Stimulated activated CD8-positive, alpha-beta memory T cell treated with anti-CD3 and anti-CD28 coated beads, Interleukin-7, amount 100 ng/mL, for 4 hours (primary cell): ENCODE measurements at places on chromosomes 4 and X.

GRCh38 chr4:154088741-154089140 is 299.9 kb upstream of the SFRP2 start:
- no peak for DNase-seq

- DNase-seq: no peak
Measured at GRCh38 chr4:99807666-99808065, 9.0 kb upstream of the DAPP1 start.

DNA sequence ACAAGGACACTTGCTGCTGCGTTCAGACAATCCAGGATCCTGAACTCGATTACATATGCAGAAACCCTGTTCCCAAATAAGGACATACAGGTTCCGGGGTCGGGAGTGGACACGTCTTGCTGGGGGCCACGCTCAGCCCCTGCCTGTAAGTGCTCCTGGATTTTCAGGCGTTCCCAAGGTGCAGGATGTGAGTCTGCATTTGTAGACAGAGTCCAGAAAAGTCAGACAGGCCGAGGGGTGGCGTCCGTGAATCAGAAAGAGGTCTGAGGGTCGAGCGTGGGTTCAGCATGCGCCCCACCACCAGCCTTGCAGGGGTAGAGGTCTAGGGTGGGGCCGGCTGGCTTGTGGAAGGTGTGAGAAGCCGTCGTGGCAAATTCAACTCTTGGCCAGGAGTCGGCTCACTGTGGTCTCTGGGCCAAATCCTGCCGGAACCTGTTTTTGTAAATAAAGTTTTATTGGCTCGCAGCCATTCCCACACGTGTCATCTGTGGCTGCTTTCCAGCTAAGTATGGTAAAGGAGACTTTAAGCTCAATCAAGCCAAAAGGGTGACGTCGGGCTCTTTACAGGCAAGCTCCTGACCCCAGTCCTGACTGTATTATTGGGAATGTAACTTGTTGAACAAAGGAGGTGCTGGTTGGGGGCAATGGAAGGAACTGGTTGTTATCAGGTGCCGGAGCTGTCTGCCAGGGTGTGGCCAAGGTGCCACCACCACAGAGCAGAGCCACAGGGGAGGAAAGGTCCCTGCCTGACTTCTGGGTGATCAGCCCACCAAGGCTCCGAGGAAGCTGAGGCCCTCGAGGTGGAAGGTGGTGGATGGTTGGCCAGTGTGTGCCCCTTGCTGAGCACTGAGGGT is 7.4 kb downstream of the DOK7 start:
- no peak for DNase-seq

- no peak for DNase-seq
Measured at GRCh38 chrX:107744868-107745267, 30.7 kb downstream of the TSC22D3 start.

- DNase-seq: no peak
Measured at GRCh38 chrX:150715184-150715583, 22.0 kb downstream of the MTMR1 start.

- DNase-seq: no peak
Measured at GRCh38 chr4:14877246-14878225, 124.7 kb upstream of the CPEB2 start.

DNA sequence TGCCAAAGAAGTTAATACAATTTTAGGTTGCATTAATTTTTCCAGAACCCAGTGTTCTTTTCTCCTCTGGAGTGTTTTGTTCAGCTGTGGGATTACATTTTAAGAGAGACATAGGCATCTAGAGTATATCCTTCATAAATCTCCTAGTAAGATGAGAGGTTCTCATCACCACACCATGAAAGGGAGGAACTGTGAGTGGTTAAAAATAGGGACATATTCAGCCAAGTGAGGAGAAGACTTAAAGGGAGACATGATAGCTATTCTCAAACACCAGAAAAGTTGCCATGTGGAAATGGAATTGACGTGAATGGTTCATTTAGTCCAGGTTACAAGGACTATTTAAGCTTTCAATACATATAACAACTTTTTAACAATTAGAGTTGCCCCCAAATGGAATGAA is 6.5 kb upstream of the MRPL1 start:
- DNase-seq: no peak

GRCh38 chr4:121950680-121951520 is 960 bp downstream of the TRPC3 start:
- DNase-seq: no peak

GRCh38 chr4:71322425-71322824 is 16.4 kb upstream of the SLC4A4 start:
- no peak for DNase-seq

DNA sequence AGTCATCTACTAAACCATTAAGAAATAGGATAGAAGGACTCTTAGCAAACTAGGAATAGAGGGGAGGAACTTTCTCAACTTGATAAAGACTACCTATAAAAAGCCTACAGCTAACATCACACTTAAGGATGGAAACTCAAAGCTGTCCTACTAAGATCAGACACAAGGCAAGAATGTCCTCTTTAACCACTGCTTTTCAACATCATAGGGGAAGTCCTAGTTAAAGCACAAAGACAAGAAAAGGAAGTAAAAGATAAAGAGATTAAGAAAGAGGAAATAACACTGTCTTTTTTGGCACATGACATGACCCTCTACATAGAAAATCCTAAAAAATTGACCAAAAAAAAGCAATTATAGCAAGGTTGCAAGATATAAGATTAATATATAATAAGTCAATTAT is 136.6 kb downstream of the FBXW7 start:
- DNase-seq: no peak

DNA sequence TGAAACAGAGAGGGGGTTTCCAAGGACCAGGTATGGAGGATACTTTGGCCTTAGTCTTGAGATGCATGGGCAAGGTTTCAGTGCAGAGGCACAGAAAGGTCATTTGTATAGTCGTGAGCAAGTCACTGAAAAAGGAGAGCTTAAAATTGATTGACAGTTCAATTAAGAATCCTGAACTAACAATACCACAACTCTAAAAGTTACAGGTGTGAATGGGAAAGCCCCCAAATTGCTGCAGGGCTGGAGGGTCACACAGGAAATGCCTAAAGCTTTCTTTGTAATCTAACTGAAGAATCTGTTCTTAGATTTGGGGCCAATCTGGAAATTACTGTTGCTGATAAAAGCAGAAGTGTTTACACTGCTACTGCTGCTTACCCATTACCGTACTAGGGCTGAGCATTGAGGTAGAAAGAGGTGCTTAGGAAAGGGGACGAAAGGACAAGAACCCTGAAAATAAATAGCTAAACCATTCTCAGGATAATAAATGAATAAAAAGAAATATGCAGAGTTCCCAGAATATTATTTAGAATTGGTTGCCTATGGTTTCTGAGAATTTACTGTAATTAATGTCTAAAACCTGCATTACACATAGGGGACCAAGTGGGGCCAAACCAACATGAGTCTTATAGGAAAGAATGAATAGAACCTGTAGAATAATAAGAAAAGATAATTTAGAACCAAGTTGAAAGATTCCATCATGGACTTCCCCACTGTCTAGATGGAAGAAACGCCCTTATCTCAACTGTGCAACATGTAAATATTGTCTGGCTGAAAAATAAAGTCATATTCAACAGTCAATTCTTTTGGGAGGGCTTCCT is 91.9 kb upstream of the PPP1R2C start:
- peak; percentile 0 for DNase-seq

DNA sequence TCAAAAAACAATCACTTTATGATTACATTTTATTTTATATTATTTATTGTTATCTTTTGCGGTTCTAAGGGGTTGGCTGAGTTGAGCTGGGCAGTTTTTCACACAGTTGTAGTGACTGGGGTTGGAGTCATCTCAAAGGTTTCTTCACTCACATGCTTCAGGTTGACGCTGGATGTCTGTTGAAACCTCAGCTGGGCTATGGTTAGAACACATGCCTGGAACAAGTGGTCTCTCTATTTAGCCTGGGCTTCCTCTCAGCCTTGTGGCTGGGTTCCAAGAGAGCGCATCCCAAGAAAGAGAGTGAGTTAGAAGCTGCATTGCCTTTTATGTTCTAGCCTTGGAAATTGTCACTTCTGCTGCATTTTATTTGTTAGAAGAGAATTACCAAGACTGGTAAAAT is 87.4 kb downstream of the CBLL2 start:
- no peak for DNase-seq

DNA sequence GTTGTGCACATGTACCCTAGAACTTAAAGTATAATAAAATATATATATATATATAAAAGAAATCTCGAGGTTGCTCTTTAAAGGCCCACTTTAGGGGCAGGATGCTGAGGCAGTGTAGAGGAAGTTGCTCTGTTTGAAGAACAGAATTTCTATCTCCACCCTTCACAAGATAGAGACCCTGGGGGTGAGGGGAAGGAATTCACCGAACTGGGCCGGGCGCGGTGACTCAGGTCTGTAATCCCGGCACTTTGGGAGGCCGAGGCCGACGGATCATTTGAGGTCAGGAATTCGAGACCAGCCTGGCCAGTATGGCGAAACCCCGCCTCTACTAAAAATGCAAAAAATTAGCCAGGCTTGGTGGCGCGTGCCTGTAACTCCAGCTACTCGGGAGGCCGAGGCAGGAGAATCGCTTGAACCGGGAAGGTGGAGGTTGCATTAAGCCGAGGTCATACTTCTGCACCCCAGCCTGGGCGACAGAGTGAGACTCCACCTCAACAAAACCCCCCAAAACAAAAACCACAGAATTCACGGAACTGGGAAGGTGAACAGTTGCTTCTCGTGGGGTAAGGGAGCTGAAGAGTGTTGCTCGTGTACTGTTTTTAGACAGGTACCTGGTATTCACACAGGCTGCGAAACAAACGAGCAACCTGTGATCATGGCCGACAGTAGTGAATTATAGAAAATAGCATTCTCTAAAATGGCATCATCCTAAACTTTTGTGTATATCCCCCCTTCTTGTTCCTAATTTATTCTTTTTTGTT is 6.2 kb downstream of the PLAC8 start:
- no peak for DNase-seq

- DNase-seq: no peak
Measured at GRCh38 chr4:26110493-26110892, 196.5 kb downstream of the SMIM20 start.

DNA sequence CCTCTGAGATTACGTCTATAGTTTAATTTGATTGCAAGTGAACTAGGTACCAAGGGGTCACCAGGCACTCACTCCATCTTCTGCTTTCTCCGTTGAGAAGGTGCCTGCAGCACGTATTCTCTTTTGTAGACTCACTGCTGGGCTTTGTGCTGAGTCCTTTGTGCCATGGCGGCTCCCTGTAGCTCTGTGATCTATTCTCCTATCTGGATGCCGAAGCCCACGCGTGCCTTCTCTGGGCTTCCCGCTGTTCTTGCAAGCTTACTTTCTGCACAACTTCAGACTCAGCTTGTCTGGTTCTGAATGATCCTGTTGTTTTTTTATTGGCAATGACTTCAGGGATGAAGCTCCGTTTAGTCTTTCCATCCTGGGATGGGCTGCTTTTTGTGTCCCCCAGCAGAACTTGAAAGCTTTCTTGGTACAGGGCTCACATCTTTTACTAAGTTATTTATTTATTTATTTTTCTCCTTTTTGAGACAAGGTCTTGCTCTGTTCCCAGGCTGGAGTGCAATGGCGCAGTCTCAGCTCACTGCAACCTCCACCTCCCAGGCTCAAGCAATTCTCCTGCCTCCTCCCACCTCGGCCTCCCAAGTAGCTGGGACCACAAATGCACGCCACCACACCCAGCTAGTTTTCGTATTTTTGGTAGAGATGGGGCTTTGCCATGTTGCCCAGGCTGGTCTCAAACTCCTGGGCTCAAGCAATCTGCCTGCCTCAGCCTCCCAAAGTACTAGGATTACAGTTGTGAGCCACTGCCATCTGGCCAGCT is 100.9 kb upstream of the NKX1-1 start:
- DNase-seq: no peak

DNA sequence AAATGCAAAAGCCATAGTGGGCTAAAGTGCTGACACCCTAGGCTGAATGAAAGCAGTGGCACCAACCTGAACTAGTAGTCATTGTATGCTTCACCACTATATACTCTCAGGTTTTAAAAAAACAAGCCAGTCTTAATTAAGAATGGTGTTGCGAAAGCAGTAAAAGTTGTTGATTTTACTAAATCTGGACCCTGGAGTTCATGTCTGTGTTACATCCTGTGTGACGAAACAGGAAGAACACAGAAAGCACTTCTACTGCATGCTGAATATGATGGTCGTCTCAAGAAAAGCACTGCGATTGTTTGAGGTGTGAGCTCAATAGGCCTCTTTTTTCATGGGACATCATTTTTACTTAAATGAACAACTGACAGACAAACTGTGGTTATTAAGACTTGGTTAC is 24.2 kb upstream of the GDPD2 start:
- no peak for DNase-seq

- no peak for DNase-seq
Measured at GRCh38 chr4:132998585-132999230, 150.4 kb upstream of the PCDH10 start.
